ENCODE measurements at places on chromosomes 5 and 9.
A peak's percentile ranks its signal among the peaks of the same experiment; 100 is the strongest.

GRCh38 chr9:108117795-108118194, 628.2 kb upstream of the KLF4 start:
- DNase-seq, result no peak

DNA sequence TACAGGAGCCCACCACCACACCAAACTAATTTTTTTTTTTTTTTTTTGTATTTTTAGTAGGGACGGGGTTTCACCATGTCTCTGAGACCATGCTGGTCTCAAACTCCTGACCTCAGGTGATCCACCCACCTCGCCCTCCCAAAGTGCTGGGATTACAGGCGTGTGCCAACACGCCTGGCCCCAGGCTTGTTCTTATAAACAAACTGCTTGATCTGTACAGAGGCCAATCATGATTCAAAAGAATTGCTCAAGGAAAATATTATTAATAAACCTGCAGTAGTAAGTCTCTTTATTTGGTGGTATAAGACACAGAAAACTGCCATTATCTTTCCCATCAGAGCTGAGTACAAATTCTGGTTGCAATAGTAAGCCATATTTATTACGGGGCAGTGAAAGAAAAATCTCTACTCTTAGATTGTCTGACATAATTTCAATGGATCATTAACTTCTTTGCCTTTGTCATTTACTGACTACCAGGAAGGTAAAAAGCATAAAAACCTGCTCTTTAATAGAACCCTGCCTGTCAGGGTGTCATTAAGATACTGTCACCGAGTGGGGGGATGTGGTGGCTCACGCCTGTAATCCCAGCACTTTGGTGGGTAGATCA, 33.3 kb downstream of the RASEF start:
- DNase-seq, result no peak

- DNase-seq, result no peak
Observed at GRCh38 chr5:62960781-62961180, 382.2 kb downstream of the LRRC70 start.

DNA sequence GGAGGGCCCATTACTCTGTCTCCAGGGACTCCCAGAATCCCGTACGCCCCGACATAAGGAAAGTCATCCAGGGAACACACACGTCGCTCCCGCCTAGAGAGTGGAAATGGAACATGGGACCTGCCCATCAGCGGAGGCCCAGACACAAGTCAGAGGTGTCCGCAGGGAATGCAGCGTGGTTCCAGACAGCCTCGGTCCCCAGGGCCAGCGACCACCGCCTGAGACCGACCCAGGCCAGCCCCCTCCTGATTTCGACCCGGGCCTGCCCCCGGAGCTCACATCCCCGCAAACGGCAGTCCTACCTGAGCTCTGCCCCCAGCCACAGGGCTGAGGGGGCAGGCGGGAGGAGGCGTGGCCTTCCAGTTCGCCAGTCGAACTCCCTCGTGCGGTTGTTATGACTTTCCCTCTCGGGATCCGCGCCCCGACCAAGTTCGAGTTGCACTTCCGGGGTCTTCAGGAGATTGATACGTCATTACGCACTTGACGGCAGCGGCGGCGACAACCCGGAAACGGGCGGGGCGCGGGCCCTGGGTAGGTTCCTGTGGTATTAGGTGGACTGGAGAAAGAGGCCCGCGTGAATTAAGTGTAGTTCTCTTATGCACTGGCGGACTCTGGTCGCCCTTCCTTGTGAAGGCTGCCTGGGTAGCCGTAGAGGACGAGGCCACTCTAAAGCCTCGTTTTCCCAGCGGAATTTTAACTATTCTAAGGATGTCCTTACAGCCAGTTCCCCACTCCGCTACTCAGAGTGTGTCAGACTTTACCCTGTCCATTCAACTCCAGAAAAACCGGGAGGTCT, 370.0 kb upstream of the POU5F2 start:
- peak; percentile 92 for DNase-seq

DNA sequence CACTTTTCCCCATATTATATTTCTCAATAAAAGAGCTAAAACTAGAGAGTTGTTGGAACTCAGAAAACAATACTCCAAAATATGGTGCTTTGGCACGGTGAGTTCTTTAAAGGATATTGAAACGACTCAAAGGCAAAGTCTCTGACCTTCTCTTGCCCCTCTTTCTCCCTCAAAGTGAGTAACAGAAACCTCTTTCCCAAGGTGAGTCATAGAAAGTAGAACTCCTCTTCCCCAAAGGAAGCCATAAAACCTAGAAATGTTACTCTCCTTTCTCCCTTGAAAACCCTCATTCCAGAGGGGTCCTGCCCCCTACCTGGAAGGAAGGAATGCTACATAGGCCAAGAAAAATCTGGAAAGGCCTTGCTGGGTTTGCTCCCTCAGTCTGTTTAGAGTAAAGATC, 47.5 kb downstream of the RAPGEF6 start:
- no peak for DNase-seq

DNA sequence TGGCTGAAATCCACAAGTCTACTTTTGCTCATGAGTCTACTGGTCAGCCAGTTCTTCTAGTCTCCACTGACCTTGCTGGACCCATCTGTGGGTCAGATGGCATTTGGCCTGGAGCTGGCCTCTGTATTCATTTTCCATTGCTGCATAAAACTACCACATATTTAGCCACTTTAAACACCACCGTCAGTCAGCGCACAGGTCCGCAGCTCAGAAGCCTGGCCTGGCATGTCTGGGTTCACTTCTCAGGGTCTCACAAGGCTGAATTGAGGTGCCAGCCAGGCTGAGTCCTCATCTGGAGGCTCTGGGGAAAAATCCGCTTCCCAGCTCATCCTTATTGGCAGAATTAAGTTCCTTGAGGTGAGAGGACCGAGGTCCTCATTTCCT, 54.7 kb downstream of the BARX1 start:
- no peak for DNase-seq
